NCI-H526 (cell line): ENCODE measurements at places on chromosomes 7 and 10.

- DNase-seq, result no peak
These were observed 358.1 kb downstream of the CRPPA start for GRCh38 chr7:16063221-16063620.

DNA sequence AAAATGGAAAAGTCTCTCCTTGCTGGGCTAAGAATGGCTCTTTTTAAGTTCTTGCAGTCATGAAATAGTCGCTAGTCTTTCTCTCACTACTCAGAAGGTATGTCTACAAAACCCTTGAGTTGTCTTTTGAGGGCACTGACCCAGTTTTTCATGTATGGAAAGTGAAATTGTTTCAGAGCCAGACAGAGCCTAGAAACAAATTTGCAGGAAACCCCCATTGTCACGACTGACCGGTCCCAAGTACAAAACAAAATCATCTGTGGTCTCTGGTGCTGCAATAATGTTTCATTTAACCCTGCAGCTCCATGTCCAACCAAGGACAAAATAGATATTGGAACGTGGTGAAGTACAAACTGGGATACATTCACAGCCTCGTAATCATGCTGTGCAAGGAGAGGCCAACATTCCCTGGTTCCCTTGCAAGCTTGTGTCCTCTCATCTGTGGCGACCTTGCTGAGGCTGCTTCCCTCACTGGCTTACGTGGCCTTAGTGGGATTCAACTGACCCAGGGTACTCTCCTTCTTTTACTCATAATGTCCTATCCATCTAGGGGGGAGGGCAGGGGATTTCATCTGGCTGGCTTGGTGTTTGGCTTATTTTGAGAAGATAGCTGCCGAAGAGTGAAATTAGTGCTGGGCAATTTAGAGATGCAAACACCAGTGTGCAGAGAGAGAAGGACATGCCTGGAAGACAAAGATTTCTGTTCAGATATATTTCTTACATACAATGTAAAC lies 172.5 kb downstream of the IPMK start:
- DNase-seq, result no peak

- DNase-seq, result no peak
These were observed 26.8 kb upstream of the CACUL1 start for GRCh38 chr10:118781541-118781940.

DNA sequence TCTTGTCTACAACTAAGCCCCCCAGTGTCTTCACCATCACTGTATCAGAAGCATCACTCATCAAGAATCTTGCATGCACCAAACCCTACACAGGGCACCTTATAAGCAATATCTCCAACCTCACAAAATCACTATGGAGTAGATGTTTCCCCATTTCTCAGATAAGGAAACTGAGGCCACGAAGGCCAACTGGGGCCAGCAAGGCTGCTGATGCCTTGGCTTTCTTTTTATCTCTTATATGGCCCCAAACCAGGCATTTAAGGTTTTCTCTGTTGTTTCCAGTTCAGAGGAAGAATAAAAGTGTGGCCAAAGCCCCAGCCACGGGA lies 47.3 kb upstream of the NPFFR1 start:
- DNase-seq, result no peak

GRCh38 chr10:95693071-95693667 lies 558 bp downstream of the TCTN3 start:
- DNase-seq, result no peak

DNA sequence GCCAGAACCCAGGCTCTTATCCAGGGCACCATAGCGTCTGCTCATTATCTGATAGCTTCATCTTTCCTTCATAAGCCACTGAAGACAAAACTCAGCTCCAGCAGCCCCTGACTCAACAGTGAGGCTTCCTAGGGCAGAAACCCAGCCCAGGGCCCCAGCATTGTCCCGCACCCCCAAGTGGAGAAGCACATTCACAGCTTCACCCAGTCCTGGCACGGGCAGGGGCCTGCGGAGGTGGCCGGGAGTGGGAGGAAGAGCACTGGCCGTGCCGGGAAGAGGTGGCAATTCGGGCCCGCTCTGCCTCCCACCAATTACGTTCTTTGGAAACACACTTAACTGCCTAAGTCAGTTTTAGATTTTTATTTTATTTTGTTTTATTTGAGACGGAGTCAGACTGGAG lies 10.3 kb upstream of the CALML5 start:
- DNase-seq, result no peak

DNA sequence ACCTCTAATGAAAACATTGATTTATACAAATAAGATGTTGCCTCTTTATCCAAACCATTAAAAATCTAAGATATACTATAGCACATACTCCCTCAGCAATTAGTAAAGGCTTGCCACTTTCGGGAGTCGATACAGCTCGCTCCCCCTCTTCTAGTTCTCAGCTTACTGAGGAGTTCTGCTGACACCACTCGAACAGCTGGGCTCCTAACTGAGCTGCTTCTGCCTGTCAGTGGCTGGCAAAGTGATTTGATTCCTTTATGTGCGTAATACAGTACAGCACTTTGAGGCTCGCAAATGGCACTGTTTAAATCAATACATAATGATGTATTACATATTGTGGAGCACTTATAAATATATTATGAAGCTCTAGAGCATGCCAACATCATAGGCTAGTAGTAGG lies 241.8 kb downstream of the CREB5 start:
- DNase-seq, result no peak

DNA sequence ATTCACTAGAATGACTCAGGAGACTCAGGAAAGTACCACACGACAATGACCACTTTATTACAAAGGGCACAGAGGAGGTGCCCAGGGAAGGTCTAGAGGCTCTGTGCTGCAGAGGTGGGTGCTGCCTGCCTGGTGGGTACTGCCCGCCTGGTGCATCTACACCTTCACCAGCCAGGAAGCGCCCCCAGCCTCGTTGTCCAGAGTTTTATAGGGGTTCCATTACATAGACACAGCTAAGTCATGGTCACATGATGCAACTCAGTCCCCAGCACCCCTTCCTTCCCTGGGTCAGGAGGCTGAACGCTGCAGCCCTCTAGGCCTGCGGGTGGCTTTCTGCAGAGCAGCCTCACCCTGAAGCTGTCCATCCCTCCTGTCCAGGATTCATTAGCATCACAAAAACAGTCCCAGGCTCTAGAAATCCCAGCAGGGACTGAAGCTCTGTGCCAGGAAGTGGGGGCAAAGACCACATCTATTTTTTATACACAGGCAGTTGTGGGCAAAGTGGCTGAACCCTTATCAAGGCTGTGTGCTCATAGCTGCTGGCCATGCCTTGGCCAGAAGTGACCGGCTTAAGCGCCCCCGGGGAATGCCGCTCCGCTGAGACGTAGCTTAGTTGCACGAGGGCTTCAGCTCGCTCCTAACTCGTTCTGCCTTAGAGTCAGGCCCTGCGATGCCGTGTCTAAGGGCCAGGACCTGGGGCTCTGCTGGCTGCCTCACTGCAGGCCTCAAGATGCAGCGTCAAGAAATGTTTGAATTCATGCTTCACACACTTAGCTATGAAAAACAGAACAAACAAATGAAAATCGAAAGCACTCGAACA lies 219.0 kb downstream of the GLRX3 start:
- no peak for DNase-seq

- no peak for DNase-seq
These were observed 212.6 kb downstream of the TYW1 start for GRCh38 chr7:67209256-67209655.

GRCh38 chr7:46902463-46902862 lies 679.4 kb downstream of the TNS3 start:
- no peak for DNase-seq

DNA sequence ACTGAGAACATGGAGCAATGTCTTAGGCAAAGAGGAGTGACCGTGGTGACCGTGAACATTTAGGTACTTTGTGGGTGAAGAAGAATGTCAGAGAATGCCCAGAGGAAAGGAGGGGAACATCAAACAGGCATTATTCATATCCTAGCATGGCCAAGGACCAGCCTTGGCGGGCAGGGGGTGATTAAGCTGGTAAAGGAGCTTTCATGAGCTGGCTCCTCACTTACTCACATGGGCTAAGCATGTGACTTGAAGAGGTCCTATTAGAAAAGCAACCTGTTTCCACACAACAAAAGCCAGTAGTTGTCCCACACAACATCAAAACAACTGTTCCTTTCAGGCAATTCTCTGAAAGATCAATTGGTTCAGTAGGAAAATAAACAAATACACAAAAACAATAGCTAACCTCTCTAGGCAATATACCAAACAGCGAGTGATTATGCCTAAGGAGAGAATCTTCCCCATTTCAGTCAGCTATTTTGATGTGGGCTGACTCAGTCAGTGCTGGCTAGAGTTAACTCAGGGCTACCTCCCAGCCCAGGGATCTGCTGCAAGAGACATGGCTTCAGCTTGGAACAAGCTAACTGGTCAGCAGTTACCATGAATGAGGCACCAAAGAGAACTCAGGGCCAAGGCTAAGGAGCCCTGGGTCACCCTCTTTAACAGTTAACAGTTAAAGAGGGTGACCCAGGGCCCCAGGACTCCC lies 283.5 kb downstream of the ARHGAP12 start:
- DNase-seq, result no peak

- no peak for DNase-seq
These were observed 929.7 kb upstream of the KCND2 start for GRCh38 chr7:119343289-119343688.

- DNase-seq, result no peak
These were observed 135.8 kb downstream of the KCNMA1 start for GRCh38 chr10:77501846-77502261.

GRCh38 chr7:142898377-142899170 lies 13.0 kb upstream of the TRPV6 start:
- DNase-seq, result no peak

GRCh38 chr7:116769546-116769945 lies 92.8 kb upstream of the CAPZA2 start:
- no peak for DNase-seq

DNA sequence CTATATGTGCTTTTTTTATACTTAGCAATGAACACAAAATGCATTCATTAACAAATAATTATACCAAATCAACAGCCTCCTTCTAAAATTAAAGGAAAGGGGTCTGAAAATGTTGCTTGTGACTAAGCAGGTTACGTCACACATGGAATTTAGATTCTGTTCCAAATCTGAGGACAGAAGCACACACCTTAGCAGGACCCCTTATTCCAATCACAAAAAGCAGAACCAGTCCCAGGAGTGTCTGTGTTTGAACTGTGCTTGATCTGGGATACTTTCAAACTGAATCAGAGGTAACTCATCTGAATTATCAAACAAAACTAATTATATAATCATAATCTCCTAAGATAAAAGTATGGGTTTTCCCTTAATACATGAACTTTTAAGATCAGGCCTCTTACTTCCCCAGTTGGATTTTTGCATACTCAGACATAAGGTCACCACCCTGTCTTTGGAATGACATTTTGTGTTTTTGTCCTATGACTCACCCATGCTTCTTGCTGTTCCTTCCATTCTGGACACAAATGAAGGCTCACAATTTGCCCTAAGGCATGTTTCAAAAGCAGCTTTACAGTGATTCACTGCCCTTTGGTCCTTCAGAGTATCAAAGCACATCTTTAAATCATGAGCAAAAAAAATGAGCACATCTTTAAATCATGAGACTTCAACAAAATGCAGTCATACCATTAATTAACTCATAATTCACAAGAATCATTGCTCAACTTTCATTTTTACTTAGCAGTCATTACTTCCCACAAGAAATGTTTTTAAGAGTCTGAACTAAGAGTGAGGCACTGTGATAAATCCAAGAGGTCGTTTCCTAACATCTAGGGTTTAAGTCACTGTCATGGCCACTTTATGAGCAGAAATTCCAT lies 35.5 kb downstream of the SEMA3C start:
- no peak for DNase-seq

GRCh38 chr10:93437946-93438612 lies 44.1 kb downstream of the MYOF start:
- DNase-seq, result no peak

- no peak for DNase-seq
These were observed 44.0 kb upstream of the ANK3 start for GRCh38 chr10:60433684-60434083.

DNA sequence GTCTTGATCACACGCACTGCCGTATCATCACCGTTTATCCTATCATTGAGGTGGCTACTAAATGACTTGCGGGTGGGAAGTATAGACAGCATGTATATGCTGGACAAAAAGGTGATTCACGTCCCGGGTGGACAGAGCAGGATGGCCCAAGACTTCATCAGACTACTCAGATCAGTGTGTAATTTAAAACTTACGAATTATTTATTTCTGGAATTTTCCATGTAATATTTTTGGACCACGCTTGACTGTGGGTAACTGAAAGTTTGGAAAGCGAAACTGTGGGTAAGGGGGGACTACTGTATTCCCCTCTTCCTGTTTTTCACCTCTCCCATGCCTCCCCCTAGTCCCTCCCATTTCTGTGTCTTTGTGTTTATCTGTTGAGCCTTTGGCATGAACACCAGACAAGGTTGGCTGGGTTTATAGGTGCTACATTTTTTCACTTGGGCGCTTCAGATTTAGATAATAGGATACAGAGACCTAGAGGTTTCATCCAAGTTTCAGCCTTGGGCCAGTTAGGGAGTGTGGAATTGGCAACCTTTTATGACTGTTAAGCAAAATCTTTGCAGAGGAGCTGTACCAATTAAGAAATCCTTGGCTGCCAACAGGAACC lies 55.8 kb downstream of the RBM20 start:
- no peak for DNase-seq

- DNase-seq, result no peak
These were observed 11.5 kb downstream of the ZNF3 start for GRCh38 chr7:100069991-100070390.

GRCh38 chr10:34885011-34885410 lies 69.9 kb upstream of the PARD3 start:
- DNase-seq, result no peak
